Activated naive CD4-positive, alpha-beta T cell (primary cell): ENCODE measurements at places on chromosomes 7 and 10.

DNA sequence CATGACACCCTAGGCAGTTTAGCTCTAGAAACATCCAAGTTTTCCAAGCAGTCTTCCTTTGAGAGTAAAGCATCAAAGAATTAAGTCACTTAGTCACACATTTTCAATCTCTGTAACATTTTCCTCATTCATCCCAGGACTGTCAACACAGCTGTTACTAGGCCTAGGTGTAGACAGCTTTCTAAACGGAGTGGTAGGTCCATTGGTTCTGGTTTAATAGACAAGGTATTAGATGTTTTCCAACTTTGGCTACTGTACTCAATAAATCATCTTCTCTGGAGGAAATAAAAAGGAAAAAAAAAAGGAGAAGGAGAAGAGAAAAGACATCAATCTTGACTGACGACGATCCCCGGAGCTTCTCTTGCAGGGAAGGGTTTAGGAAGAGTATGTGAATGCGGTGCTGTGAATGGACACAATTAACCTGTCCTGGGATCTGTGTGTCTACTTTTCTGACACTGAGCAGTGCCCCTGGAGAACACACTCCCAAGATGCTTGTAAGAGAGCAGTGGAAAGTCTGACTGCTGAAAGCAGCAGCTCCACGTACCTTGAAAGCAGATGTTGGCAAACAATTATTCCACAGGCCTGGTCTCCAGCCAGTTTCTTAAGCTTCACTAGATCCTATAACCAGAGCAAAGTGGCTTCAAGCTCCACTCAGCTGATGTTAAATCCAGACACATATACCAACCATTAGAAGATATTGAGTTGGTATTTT is 59.1 kb downstream of the CXCL12 start:
- no peak for DNase-seq

DNA sequence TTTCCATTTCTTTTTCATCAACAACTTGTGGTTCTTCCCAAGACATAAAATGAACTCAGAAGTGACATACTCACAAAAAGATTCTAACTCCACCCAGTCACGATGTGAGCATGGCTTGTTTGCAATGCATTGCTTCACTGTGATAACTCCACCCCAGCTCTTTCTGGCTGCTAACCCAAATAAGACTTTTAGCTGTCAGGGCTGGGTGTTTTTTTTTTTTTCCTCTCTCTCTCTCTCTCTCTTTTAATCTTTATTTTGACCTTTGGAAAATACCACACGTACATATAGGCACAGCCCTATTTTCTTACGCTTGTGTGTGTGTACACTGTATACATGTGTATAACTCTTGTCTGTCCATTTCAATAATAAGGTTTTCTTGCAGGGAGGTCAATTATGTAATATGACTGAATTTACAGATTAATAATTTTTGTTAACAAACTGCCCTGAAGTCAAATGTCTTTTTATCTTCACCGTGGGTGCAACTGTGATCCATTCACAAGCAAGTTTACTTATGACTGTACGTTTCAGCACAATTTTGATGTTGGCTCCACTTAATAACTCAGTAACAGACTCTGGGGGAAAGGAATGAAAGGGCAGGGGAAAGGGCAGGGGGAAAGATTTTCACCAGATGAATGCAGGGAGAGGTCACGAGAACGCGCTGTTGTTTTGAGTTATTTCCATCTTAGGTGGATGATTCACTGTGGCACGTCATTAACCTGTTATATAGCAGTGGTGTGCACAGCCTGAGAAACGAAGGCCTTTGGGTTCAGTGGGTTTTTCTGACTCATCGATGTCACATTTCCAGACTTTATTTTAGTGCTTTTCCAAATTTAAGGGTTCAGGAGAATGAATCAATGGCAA is 49.1 kb downstream of the APBB1IP start:
- DNase-seq: no peak

DNA sequence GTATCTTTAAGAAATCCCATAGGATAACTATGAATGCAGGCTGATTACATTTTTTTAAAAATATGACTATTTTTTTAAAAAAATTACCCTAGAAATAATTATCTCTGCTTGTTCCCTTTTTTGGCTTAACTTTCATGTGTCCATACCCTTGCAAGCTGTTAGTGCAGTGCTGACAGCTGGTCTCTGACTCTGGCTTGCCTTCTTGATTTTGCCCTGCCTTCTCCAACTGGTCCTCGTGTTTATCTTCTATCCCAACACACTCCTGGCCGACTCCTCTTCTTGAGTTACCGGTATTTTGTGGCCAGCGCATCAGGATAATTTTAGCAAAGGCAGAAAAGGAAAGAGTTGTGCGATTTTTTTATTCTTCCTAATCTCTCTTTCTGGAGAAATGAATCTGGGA is 111.7 kb upstream of the STARD3NL start:
- no peak for DNase-seq

DNA sequence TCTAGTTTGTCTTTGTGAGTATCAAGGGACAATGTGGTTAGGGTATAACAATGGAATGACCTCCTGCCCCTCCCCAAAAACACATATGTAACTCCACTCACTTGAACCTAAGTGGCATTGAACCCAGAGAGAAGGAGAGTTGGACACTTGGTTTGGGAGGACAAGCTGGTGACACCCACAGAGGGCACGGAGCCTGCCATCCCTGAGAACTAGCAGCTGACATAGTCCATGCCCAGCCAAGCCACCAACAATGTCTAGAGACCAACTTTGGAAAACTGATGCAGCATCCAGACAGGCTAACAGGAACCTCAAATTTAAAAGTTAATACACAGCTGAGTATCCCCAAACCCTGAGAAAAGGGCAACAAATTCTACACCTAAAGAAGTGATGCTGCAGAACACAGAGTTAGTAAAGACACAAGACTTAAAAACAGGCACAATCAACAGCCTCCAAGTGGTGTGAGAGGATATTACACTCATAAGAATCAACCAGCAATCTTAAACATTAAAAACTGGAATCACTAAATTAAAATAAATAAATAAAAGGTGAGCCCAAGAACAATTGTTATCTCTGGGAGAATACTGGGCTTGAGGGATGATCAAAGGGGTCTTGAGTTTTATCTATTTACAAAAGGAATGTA is 27.2 kb downstream of the NUDCD3 start:
- DNase-seq: no peak
